Right hindlimb (tissue), 1 donor: ENCODE measurements at places on chromosomes 7 and 10.

DNA sequence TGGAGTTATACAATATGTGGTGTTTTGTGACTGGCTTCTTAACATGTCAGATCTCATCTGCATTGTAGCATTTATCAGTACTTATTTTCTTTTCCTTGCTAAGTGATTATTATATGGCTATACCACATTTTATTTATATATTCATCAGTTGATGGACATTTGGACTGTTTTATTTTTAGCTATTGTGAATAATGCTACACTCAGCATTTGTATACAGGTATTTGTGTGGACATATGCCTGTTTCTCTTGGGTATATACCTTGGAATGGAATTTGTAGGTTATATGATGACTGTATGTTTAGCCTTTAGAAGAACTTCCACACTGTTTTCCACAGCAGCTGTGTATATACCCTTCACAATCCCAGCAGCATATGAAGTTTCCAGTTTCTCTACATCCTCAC, 86.5 kb downstream of the GSDME start:
- DNase-seq = no peak

DNA sequence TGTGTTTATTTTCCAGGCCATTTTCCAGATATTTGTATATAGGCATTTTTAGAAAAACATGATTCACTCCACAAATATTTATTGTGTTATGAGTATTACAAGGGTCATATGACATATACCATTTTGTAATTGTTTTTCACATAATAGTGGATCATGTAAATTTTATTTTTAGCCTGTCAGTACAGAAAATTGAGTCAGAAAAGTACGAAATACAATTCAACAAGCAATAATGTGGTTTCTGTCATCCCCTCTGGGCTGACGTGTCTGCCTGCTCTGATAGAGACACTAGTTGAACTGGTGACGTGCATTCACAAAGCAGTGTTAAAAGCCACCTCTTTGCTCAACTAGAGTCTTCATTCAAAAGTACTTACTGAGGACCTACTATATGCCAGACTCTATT, 97.9 kb upstream of the STEAP1B start:
- DNase-seq = no peak

GRCh38 chr7:99409806-99410205, 1.0 kb downstream of the BUD31 start:
- DNase-seq = no peak

DNA sequence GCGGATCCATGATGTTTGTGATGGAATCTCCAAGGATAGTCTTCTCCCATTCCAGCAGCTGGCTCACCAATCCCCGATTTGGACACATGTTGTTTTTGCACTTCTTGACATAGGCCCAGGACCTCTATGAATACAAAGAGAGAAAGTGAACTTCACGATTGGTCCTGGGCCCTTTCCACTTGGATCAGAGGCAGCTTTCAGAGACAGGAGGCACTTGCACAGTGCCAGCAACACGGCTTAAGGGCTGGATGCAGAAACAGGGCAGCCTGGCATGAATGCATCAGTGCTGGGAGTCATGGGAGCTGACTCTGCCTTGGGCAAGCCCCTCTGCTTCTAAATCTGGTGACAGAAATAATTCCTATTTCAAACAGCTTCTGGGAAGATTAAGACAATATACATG, 2.1 kb upstream of the TMEM120A start:
- no peak for DNase-seq

- DNase-seq = no peak
Observed at GRCh38 chr7:117992635-117993376, 119.6 kb upstream of the CTTNBP2 start.

- no peak for DNase-seq
Observed at GRCh38 chr7:45399069-45399468, 175.1 kb upstream of the ADCY1 start.

GRCh38 chr10:106931159-106931852, 233.2 kb downstream of the SORCS1 start:
- no peak for DNase-seq

- no peak for DNase-seq
Observed at GRCh38 chr10:44636625-44637024, 251.7 kb upstream of the CXCL12 start.

GRCh38 chr7:114588506-114588905, 173.9 kb downstream of the FOXP2 start:
- DNase-seq = no peak

- DNase-seq = no peak
Observed at GRCh38 chr7:12584930-12585329, 14.4 kb downstream of the SCIN start.

GRCh38 chr10:70459061-70459773, 17.7 kb upstream of the NODAL start:
- no peak for DNase-seq

GRCh38 chr7:98171449-98171848, 39.8 kb upstream of the BHLHA15 start:
- DNase-seq = no peak

DNA sequence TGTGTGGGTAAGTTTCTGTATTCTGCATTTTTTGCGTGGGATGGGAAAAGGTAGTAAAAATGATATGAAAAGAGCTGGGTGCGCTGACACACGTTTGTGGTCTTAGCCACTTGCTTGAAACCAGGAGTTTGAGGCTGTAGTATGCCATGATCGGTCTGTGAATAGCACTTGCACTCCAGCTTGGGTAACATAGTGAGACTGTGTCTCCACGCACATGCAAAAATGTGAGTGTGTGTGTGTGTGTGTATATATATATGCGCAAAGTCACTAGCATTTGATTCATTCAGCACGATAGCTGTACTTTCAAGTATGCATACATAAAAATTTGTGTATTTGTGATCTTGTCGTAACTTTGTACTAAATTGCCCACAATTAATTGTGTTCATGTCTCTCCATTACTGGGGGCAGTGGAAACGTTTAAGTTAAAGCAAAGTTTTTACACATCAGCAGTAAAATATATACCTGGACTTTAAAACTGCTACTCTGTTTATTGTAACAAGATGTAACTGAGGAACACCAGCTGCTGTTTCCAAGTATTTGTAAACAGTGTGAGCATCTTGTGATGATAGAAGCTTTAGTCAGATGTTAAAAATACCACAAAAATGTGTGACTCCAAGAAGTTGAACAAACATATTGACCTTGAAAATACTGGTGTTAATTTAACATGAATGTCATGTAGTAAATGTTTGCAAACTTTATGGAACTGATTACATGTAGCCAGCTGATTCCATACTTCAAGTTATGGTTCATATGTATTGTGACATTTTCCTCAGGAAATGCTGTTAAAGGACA, 1.6 kb downstream of the ZRANB1 start:
- DNase-seq = no peak

DNA sequence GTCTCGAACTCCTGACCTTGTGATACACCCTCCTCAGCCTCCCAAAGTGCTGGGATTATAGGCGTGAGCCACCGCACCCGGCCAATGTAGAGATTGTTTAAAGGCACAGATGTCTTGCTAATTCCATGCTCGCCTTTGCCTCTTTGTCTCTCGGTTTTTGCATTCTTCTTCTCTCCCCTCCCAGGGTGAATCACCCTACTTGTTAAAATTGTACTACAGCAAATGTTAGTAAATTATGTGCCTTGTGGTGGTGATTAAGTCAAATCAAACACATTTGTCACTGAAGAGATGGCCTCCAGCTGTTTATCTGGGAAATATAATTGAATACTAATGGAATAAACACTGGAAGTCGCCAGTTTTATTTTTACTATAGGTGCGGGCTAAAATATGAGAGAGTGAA, 384.4 kb upstream of the AUTS2 start:
- no peak for DNase-seq

- no peak for DNase-seq
Observed at GRCh38 chr7:155597753-155598140, 46.7 kb upstream of the RBM33 start.

DNA sequence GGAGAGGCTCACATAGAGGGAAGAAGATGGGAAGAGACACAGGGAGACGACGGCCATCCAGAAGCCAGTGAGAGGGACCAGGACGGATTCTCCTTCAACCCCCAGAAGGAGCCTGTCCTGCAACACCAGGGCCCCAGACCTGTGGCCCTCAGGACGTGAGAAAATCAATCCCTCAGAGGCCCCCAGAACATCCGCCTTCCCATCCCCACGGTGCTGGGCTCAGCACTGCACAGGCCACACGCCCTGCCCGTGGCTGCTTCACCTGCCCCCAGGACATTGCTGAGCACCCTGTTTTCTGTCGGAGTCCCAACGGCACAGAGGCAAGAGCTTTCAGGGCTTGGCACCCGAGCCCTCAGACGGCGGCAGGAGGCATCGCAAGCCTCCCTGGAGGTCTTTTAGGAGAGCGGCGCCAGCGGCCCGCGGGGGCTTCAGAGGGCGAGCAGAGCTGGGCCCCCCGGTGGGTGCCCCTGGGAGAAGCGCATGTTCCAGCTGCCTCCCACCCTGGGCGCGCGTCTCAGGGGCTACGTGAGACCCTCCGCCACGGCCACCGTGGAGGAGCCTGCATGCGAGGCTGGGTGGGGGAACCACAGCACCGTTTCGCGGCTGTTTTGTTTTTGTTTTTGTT, 42.8 kb downstream of the PDGFA start:
- no peak for DNase-seq

GRCh38 chr10:32323051-32323450, 23.9 kb downstream of the EPC1 start:
- DNase-seq = no peak

DNA sequence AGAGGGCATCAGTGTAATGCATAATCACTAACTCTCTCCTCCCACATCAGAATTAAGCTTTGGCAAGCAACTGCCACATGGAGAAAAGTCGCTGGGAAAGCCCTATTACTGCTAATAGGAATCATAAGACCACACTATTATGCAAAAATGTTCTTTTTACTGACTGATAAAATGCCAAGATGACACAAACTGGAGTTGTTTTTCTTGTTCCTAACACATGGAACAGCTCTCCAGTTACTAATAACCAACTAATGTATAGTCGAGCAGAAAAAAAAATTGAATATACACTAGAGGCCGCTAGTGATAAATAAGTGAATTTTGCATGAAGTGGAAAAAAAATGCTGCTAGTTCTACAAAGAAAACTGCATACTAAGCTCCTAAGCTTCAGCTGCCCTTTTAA, 165.6 kb downstream of the TPK1 start:
- no peak for DNase-seq

GRCh38 chr7:91573405-91573804, 307.1 kb downstream of the MTERF1 start:
- DNase-seq = no peak

GRCh38 chr7:139981511-139981895, 81.2 kb downstream of the PARP12 start:
- DNase-seq = no peak

DNA sequence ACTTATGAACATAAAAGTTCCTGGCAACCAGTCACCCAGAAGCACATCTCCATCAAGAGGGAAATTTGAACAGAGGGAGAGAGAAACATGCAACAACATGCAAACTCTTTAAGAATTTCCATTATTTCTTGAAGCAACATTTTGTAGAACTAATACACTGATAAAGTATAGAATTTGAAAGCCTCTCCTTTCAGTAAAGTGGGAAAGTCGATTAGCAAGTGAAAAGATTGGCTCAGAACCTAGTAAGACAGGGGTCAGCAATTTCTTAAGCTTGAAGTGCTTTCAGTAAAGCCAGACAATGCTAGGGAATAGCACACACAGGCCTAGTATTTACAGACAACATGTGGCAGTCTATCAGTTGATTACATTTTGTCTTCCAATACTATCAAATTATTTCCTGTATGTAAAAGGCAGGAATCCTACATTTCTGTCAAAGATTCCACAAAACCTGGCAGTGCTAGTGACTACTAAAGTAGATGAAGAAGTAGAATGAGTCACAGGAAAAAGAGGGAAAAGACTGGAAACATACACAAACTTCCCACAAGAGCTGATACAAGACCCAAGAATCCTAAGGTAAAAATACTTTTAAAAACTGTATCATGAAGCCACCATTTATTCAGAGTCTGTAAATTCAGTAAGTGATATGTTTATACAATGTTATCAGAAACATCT, 25.2 kb downstream of the DNAJC1 start:
- no peak for DNase-seq

GRCh38 chr7:121676168-121676567, 196.8 kb upstream of the PTPRZ1 start:
- DNase-seq = no peak

- no peak for DNase-seq
Observed at GRCh38 chr7:95047291-95047690, 139.9 kb downstream of the PPP1R9A start.

DNA sequence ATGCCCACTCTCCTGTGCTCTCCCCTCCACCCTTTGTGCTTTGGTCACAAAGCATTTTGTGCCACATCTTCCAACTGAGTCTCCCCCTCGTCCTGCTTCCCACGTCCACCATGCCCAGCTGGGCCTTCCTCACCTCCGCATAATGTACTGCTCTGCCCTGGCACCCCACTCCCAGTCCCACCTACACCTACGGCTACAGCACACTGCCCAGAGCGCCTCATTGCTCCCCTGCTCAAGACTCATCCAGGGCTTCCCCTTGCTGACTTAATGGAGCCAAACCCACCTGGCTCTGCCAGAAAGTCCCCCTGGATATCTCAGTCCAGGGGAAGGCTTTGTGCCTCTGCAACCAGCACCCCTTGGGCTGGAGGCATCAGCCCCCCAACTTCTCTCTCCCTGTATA, 299.2 kb upstream of the ZMIZ1 start:
- DNase-seq = peak; percentile 12

DNA sequence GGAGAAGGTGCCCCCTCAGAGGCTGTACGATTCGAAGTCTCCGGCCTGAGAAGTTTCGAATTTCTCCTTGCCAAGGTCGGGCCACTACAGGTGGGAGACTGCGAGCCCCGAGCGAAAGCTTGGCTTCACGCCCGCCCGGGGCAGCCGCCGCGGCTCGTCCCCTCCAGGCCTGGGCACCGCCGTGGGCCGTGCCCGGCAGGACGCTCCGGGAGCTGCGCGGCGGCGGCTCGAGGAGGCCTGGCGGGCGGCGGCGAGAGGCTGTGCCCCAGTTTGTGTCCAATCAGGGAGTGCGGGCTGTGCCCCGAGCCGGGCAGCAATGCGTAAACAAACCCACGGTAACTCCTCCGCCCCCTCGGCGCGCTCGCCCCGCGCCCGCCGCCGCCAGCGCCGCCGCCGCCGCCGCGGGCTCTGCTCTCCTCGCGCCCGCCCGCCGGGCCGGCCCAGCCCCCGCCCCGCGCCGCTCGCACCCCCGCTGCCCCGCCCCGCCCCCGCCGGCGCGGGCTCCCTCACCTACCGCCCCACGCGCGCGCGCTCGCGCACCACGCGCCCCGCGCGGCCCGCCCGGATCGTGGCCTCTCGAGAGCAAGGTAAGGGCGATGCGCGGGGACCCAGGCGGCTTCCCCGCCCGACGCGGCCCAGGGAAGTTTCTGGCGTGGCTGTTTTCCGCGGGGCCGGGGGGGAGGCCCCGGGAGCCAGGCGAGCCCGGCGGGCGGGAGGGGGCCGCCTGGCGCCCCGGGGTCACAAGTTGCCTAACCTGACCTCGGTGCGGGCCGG, 57.8 kb upstream of the PCGF5 start:
- peak; percentile 64 for DNase-seq
